ENCODE measurements at places on chromosomes 13 and 19. TPM values are rescaled to one million over a fixed set of nuclear protein-coding genes. Genes with fewer than 3 reads are reported as not detected.

- no peak for DNase-seq
Observed at GRCh38 chr13:98798849-98799645, 46.6 kb upstream of the SLC15A1 start.

- DNase-seq = no peak
Observed at GRCh38 chr13:70183041-70183440, 74.8 kb upstream of the KLHL1 start.

GRCh38 chr19:46351241-46352041 is 4.6 kb downstream of the PPP5C start:
- no peak for DNase-seq

DNA sequence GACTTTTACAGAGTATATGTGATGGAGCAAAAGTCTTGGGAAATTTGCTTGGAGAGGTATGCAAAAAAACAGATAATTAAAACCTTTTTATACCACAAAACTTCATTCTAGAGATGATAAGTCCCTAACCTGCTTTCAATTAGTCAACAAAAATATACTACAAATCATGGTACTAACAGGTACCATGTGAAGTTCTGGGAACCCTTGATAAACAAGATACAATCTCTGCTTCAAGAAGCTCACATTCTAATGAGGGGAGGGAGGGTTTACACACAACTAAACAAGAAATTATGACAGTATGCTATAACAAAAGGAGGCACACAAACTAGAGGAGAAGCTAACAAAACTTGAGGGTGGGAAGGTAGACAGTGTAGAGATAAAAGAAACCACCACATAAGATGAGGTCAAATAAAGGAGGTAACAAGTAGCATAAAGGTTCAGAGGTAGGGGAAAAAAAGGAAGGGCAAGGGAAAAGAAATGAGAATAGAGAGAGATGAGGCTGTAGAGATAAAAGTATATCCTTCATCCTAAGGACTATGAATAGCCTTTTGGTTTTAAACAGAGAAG is 91.4 kb downstream of the MYCBP2 start:
- DNase-seq = no peak

GRCh38 chr13:43266936-43267615 is 243.7 kb downstream of the DNAJC15 start:
- no peak for DNase-seq

GRCh38 chr13:109782066-109782822 is 4.1 kb downstream of the IRS2 start:
- DNase-seq = peak; percentile 58

GRCh38 chr13:110297011-110297410 is 9.9 kb downstream of the COL4A1 start:
- DNase-seq = no peak

Gene FSD1
- total RNA-seq = 0.19 TPM

Gene ADAMTSL5
- total RNA-seq = 2.3 TPM

Gene ZNF808
- 12.3 TPM for total RNA-seq
